Activated naive CD4-positive, alpha-beta T cell treated with anti-CD3 and anti-CD28 coated beads, Interleukin-2, amount 50 U/mL, for 16 hours (primary cell): ENCODE measurements at places on chromosomes 12 and 14.

- DNase-seq, result peak; percentile 30
Observed at GRCh38 chr14:69818758-69819191, 21.7 kb upstream of the SLC10A1 start.

- no peak for DNase-seq
Observed at GRCh38 chr12:6552140-6552551, 3.7 kb downstream of the IFFO1 start.

GRCh38 chr12:25115677-25116076 is 79.3 kb downstream of the DNAI7 start:
- DNase-seq, result no peak

DNA sequence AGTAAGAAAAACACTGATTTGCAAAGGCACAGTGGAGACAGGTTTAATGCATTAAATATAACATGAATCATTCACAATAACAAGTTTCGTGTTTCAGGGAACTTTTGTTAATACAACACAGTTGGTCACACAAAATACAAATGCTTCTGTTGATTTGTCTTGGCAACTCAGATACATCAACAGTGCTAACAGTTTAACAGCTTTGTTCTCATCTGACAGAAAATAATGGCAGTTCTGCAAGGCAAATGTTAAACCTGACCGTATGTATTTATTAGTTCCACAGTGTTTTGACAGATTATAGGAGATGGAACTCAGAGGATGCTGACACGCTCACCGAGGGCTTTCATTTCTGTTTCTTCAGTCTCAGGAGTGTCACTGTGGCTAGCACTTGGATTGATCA is 350.7 kb downstream of the PRKD1 start:
- no peak for DNase-seq

GRCh38 chr12:42372154-42372791 is 46.3 kb downstream of the PPHLN1 start:
- no peak for DNase-seq

DNA sequence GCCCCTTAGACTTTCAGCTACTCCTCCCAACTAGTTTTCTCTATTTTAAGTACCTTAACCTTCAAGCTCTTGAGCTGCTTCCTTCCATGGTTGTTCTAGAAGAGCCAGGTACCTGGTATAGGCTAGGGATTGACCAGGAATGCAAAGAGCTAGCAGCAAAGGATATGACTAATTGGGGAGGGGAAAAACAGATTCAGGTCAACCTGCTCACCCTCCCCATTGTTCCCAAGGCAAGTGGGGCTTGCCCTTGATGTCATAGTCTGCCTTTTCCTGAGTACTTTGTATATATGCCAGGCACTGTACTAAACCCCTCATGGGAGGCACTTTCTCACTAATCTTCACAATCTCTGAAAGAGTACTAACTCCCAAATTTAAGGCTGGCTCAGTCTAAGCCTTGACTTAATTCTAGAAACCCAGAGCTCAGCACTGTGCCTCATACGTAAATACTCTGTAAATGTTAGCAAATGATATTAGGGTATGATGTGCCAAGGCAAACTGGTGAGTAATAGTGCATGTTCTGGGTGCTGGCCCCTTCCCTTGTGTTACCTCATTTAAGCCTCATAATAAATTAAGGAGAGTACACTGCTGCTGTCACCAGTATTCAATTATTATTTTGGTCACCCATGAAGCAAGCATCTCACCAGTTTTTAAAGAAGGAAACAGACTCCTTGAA is 42.2 kb downstream of the SUDS3 start:
- DNase-seq, result no peak

GRCh38 chr12:18443768-18444437 is 182.6 kb downstream of the PIK3C2G start:
- DNase-seq, result no peak

DNA sequence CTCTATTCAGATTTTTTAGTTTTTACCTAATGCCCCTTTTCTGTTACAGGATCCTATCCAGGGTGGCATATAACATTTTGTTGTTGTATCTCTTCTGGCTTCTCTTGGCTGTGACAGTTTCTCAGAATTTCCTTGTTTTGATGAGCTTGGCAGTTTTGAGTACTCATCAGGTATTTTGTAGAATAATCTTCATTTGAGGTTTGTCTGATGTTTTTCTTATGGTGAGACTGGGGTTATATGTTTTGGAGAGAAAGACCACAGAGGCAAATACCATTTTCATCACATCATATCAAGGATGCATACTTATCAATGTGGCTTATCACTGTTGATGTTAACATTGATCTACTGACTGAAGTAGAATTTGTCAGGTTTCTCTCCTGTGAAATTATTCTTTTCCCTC is 14.0 kb upstream of the LYZ start:
- DNase-seq, result no peak

DNA sequence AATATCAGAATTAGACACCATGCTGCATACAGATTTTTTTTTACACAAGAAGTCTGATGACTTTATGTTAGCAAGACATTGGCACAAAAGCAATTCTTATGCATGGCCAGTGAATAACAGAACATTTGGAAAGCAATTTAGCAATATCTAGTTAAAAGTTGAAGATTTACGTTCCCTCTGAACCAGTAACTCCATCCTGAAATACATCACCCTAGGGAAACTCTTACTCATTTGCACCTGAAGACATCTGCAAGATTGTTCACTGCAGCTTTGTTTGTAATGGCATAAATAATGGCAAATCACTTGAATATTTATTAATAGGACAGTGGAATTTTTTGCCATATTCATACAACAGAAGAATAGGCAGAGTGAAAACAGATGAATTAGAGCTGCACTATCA is 670.0 kb upstream of the NOVA1 start:
- no peak for DNase-seq
